ENCODE measurements at places on chromosomes 5 and 9.

DNA sequence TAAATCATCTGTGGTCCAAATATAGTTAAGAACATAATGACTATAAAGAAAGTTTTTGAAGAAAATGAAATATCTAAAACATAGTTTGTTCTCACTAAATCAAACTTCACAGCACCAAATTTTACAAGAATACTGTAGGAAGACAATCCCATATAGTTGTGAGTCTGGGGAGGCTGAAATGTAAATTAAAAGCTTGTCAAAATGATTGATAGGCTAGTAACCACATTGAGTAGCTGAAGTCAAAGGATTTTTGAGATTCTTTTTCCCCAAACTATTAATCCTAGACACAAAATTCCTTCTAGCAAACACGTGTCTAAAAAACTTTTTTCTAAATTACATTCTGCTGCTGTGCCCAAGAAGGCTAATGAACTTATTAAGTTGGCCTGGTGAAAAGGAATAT lies 13.0 kb downstream of the BHMT start:
- DNase-seq = no peak

GRCh38 chr9:87442451-87442850 lies 55.2 kb upstream of the DAPK1 start:
- DNase-seq = no peak

- no peak for DNase-seq
These were observed 89.4 kb downstream of the MACROH2A1 start for GRCh38 chr5:135309391-135310327.

- no peak for DNase-seq
These were observed 7.4 kb upstream of the DCTN4 start for GRCh38 chr5:150766251-150766650.

GRCh38 chr5:145629047-145629446 lies 206.1 kb downstream of the PRELID2 start:
- DNase-seq = no peak

DNA sequence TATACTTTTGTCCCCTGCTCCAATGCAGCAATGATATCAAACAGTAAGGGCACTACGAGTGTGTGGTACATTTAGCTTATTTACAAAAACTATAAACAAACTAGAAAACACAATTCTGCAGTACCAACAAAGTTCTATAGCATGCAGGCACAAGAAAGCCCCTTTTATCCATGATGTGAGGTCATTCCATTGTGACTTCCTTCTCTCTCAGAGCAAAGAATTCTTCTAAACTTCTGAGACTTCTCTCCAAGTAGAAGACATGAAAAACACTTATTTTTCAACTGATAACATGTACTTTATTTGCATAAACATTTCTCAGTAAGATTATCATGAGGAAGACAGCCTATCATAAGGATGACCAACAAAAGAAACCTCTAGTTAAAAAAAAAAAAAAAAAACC lies 569.8 kb downstream of the TLE1 start:
- DNase-seq = no peak

DNA sequence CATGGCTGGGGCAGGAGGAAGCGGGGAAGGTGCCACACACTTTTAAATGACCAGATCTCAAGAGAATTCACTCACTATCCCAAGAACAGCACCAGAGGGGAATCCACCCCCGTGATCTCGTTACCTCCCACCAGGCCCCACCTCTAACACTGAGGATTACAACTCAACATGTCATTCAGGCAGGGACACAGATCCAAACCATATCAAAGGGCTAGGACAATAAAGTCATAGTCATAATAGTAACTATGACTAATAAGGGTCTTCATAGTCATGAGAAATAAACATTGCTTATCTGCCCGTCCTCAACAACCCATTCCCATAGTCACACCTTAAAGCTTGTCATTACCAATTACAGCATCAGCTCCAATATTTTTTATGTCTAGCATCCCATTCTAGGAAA lies 65.3 kb upstream of the SMC2 start:
- peak; percentile 40 for DNase-seq

DNA sequence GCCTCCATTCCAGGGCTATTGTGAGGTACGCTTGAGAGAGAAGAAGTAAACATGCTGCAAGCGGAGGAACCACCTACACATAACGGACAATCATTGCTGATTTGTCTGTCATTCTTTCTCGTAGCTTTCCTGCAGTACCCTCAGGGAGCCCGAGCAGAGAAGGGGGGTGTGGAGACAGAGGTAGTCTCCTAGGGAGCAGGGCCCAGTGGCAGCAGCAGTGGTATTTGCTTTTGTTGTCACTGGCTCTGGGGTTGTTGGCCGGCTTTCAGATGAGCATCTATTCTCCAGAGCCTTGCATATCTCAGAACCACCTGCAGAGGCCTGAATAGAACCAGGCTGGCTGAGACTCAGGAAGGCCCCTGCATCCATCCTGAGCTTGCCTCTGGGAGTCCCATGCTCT lies 19.9 kb downstream of the ENHO start:
- no peak for DNase-seq

DNA sequence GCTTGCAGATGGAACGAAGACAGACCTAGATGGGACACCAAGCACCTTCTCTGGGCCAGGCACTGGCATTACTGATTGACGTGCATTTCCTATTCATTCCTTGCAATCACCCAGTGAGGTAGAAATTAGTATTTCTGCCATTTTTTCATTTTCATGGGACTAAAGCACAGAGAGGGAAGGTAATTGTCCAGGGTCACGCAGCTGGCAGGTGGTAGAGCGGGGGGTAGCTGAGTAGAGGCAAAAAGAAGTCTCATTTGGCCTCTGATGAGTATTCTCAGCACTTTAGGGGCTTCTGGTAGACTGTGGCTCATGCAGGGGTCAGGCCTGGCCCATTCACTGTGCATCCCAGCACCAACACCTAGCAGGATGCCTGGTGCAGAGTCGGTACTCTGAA lies 19.5 kb upstream of the DUSP1 start:
- DNase-seq = no peak

DNA sequence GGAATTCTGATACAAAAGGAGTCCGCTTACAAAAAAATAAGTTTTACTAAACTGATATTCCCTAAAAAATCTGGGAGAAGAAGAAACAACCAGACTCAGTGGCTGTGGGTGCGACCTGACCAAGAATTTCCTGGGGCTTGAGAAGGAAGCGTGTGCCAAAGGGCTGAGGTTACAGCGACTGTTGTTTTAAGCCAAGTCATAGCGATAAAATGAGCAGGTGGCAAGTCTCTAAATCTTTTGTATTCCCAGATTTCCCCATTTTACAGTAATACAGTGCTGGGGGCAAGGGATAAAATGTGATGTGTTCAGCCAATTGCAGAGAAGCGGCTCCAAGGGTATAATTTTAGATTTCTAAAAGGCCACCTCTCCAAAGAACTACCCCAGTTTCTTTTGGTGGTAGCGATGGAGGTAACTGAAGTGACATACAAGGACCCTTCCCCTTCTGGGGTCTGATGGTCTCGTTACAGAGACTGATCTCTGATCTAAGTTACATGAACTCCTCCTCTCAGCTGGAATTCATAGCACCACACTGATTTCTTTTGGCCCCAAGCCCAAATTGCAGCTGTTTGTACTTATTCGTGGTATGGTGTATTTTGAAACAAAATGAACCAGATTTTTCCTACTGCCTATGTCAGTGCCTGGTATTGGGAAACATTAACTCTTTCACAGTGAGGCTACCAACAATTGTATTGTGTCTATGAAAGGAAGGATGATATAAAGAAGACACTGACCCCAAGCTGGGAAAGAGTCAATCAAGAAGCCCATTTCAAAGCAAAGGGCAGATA lies 41.6 kb downstream of the LPAR1 start:
- DNase-seq = no peak

GRCh38 chr5:68725905-68726683 lies 367.7 kb upstream of the SLC30A5 start:
- DNase-seq = no peak

GRCh38 chr5:103393101-103393754 lies 134.7 kb downstream of the MACIR start:
- no peak for DNase-seq

GRCh38 chr9:101018467-101018866 lies 10.1 kb upstream of the PLPPR1 start:
- no peak for DNase-seq

DNA sequence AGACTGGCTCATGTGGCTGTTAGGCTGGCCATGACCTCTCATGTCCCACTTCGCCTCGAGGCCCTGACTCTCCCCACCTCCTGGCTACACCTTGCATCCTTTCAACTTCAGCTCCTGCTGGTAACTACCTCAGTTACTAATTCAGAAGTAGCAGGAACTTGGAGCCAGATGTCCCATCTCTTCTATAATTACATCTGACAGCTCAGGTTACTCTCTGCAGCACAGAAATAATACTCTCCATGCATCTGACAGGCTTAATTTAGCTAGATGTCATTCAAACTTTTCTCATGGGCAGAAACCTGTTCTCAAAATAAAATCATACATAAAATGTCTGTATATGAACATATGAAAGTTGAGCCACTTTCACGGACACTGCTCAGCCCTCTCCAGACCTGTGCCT lies 92.2 kb upstream of the IL33 start:
- DNase-seq = no peak

- no peak for DNase-seq
These were observed 762.8 kb upstream of the WWC1 start for GRCh38 chr5:167528651-167529050.

DNA sequence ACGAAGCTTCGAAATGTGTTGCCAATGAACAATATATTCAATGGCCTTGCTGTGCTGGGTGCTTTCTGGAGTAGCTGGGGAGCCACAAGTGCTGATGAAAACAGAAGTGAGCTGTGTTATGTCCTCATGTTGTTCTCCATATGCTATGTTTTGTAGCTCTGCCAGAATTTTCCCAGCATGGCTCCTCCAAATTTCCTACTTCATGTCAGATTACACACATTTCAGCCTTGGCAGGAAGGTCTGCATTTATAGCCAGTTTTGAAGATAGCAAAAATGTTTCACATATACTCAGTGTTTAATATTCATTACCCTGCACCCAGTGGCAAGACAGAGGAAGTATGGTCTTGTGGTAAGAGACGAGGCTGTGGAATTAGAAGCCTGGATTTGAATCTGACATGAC lies 22.6 kb upstream of the NMUR2 start:
- DNase-seq = no peak

GRCh38 chr5:72996632-72997031 lies 40.8 kb downstream of the FCHO2 start:
- DNase-seq = no peak

- no peak for DNase-seq
These were observed 9.1 kb upstream of the UBAC1 start for GRCh38 chr9:135970128-135970815.

DNA sequence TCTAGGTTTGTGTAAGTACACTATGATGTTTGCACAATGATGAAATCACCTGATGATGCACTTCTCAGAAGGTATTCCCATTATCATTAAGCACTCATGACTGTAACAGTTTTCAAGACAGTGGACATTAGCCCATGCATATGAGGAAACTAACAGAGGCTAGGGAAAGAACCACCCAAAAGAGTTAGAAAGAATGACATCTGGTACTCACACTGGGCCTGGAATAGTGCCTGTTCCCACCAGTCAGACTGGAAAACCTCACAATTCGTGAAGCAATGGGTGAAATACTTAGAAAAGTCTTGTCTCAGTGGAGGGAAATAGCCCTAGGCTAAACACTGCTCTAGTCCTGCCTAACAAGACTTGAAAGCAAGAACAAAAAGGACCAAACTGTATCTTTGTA lies 117.4 kb upstream of the GDNF start:
- no peak for DNase-seq

- no peak for DNase-seq
These were observed 23.0 kb downstream of the ZBED3 start for GRCh38 chr5:77064040-77064439.

GRCh38 chr5:12876541-12877298 lies 972.5 kb upstream of the CTNND2 start:
- DNase-seq = no peak

DNA sequence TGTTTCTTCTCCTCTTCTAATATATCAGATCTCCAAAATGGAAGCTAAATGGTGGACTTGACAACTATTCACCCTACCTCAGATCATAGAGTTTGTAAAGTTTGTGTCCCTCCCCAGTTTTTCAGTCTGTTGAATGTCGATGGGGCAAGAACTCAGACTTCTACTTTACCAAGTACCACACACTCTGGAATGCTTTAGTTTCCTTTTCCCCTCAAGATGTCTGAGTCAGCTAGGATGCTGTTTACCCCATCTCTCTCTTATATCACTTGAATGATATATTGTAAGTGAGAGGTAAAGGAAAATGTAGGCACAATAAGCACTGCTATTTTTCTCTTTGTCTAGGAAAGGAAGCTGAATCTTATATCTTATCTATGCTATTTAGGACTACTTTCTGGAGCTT lies 25.9 kb upstream of the TAL2 start:
- DNase-seq = no peak

DNA sequence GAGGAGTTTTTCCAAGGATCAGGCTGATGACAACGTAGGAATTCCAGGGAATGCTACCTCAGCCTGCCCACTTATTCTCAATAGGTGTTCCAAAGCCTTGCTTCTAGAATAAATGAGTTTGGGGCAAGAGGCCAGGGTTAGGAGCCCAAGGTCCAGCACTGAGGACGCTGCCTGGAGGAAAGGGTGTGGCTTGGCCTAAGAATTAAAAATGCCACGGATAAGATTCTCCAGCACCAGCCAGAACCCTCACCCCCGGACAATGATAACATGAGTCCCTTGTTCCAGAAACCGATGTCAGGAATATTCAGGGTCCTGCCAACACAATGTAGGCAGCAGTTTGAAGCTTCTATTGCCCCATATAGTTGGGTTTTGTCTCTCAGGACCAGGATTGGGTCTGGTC lies 7.6 kb downstream of the SPRY4 start:
- no peak for DNase-seq

- DNase-seq = no peak
These were observed 187.5 kb upstream of the HMHB1 start for GRCh38 chr5:143624465-143624864.

DNA sequence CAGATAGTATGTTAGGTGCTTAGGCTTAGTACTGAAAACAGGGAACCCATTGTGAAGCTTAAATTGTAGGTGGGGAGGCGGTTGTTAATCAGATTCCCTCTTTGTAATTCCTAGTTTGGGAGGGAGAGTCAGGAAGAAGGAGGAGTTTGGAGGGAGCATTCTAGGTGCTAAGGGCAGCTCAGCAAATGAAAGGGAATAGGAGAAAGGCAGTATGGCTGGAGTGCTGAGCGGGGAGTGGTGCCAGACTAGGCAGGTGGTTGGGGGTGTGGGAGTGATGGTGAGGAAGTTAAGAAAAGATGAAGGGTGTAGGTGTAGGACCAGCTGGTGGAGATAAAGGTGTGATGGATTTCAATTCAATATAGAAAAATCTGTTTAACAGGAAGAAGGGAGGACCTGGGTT lies 11.1 kb upstream of the GARNL3 start:
- no peak for DNase-seq

GRCh38 chr5:65204966-65205365 lies 276.8 kb downstream of the ADAMTS6 start:
- DNase-seq = no peak

DNA sequence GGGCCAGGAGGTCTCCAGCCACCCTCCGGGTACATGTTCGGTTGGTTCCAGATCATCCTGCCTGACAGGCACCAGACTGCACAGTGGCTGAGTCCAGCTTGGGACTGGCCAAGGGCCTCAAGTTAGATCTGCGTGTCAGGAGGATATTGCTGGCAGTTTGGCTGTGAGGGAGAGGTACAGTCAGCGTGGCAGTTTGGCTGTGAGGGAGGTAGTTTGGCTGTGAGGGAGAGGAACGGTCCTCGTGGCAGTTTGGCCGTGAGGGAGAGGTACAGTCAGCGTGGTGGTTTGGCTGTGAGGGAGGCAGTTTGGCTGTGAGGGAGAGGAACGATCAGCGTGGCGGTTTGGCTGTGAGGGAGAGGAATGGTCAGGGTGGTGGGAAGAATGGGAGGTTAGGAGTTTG lies 39.0 kb downstream of the CACNA1B start:
- no peak for DNase-seq

GRCh38 chr9:125430161-125431011 lies 168.8 kb downstream of the GAPVD1 start:
- no peak for DNase-seq

All from activated T-cell treated with anti-CD3 and anti-CD28 coated beads, Interleukin-2, amount 50 U/mL, for 72 hours (primary cell).